ENCODE measurements at places on chromosomes 13 and 19.

DNA sequence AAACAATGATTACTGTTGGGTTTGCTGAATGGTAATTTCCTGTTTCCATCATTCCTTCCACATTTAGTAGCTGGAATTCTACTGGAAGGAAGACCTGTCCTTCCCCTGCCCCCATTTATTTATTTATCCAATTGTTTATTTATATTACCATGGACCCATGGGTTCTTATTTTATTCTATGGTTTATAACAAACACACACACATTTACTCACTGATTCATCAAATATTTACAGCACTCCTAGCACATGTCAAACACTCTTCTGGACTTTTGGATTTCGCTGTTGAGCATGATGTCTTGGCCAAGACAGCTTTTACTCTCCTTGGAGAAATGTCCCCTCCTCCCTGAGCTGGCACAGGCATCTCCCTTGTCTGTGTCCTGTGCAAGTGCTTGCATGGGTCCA is 227.8 kb upstream of the MAB21L1 start:
- no peak for DNase-seq

DNA sequence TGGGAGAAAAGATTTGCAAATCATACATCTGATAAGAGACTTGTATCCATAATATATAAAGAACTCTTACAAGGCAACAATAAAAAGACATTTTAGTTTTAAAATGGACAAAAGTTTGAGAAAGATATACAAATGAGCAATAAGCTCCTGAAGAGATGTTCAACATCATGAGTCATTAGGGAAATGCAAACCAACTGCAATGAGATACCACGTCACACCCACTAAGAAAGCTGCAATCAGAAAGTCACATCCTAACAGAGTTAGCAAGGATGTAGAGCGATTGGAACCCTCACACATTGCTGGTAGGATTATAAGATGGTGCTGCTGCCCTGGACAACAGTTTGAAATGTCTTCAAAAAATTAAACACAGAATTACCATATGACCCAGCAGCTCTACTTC is 50.3 kb downstream of the GSX1 start:
- no peak for DNase-seq

GRCh38 chr13:72565893-72566292 is 161.5 kb downstream of the MZT1 start:
- DNase-seq, result no peak

DNA sequence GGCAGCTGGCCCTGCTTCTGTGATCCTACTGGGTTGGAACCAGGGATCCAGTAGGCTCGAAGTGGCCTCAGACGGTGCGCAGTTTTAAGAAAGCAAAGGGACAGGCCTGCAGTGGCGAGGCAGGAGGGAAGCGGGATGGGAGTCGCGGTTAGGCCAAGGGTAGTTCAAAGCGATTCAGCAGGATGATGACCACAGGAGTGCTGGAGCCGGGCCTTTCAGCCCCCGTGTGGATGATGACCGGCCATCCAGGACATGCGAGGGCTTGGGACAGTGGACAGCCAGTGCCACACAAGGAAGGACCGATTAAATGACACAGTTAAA is 854 bp downstream of the RNASEH2B start:
- no peak for DNase-seq

DNA sequence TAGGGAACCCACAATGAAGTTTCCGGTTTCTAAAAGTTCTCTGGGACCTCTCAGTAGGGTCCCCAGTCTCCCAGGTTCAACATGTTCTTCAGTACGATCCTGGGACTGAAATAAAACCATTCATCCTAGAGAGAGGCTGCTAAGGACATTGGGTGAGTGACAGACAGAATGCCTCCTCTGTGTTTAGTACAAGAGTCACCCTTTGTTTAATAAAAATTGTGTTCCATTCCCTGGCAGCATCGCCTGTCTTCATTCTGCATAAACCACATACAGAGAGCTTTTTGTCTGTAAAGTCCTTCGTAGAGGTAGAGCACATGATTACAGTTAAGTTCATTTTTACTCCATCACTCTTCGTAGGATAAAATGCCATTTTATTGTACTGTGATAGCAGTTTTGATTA is 95.3 kb upstream of the GPR12 start:
- DNase-seq, result no peak

DNA sequence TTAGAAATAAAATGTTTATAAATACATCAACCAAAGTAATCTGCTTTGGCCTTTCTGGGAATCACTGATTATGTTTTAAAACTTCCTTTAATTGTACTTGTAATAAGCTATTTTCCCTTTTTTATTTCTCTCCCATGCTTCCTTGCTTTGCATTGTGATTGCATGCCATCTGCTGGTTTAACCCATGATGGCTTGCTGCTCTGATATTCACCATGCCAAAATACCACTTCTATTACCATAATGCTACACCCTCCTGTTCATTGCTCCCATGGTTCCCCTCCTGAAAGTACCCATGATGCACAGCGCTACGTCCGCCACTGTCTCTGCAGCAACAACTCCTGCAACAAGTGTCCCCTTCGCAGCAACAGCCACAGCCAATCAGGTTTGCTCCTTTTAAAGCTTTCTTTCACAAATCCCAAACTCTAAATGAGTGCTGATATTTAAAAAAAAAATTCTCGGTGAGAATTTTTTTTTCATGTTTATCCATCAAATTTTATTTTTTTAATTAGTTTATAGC is 67.7 kb upstream of the RAP2A start:
- no peak for DNase-seq

DNA sequence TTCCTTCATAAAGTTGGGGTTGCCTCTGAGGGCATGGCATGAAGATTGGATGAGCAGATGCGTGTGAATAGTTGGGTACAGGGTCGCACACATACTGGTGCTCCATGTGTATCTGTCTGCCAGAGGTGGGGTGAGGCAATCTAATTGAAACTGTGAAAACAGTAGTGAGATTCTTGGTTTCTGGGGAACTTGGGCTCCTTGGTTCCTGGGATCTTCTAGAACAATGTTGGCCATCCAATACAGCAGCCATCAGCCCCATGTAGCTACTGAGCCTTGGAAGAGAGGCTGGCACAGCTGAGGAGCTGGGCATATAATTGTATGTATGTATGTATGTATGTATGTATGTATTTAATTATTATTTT is 616 bp downstream of the FCHO1 start:
- no peak for DNase-seq

DNA sequence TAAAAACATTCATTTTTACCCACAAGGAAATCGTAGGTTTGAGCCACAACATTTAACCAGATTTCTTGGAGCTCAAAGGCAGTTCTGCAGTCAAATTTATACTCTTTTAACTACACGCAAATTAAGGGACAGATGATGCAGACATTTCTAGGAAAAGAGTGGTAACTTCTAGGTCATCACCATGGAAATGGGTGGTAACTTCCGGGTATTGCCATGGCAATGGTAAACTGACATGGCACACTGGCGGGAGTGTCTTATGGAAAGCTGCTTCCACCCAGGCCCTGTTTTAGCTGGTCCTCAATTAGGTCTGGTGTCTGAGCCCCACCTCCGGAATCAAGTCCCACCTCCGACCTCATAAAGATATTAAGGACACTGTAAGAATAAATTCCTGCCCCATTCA is 10.4 kb upstream of the LYPD5 start:
- DNase-seq, result no peak

- DNase-seq, result no peak
Measured at GRCh38 chr19:41172297-41173164, 20.5 kb upstream of the CYP2S1 start.

DNA sequence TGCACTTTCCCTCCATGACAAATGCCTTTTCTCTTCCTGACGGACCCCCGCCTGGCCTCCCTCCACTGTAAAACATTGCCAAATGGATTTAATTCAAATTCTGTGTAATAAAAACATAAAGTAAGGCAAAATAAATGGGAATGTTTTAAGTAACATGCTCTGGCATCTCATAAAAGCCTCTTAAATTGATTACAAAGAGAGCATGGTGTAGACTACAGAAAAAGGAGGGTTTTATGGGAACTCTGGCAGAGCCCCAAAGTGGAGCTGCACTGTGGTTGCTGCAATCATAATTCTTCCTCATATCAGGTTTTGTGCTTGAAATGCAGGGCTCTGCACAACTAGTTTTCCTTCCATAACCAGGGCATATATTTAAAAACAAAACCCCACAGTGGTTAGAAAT is 44.3 kb upstream of the SIAH3 start:
- DNase-seq, result no peak

- DNase-seq, result peak; percentile 21
Measured at GRCh38 chr19:48043675-48044258, at the start of gene CABP5. Gene CABP5 (minus strand): TSS chr19:48044079. CDS start chr19:48043922, 157 bp downstream.

DNA sequence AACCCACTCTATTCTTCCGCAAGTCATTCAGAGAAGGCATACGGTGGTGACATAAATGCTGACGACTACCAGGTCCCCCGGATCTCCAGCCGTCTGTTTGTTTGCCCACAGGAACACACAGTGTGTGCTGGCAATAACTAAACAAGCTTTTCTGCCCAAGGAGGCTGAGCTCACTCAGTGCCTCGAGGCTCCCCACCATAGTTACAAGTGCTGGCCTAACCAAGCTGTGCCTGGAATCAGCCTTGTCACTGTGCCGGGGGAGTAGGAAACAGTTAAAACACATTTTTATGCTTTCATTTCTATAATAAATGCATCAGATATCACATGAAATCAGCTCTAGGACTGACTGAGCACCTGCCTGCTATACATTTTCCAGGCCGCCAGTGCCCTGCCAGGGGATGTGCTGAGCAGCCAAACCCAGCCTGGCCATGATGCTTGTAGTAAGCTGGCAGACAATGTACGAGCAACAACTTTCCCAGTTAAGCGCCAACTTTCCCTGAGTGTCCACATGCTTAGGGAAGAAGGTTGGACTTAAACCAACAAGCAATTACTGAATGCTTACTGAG is 28.1 kb downstream of the BRD4 start:
- DNase-seq, result no peak

GRCh38 chr19:48777720-48778119 is 22.4 kb downstream of the FGF21 start:
- DNase-seq, result no peak

DNA sequence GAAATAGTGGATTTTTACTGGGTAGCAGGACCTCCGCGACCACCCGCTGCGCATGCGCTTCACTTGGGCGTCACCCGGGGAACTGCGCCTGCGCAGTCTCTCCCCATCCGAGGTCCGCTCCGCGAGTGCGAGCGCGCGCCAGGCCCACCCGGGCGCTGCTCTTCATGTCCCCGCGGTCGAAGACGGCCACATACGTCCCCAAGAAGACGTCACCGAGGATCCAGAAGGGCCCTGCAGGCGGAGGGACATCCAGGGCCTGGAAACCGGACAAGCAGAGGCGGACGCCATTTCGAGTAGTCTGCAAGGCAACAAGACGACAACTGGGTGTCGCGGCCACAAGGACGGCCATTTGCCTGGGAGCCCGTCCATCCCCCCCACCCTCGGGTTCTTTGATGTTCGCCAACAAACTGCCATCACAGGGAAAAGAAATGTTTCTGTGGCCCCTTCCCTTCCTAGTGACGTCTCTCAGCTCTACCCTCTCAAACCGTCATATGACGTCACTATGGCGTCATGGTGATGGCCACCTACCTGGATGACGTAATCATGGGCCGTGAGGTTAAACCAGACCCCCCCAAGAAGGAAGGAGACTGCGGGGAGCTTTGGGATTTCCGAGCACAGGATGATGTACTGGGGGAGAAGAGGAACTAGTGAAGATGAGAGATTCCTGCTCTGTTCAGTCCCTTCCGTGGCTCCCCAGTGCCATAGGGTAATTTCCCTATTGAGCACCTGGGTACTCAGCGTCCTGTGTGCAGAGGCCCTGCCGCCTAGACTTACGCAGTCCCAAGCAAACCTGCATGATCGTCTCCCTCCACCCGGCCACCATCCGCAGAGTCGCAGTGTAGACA is 6.7 kb downstream of the NAPSA start:
- peak; percentile 97 for DNase-seq

DNA sequence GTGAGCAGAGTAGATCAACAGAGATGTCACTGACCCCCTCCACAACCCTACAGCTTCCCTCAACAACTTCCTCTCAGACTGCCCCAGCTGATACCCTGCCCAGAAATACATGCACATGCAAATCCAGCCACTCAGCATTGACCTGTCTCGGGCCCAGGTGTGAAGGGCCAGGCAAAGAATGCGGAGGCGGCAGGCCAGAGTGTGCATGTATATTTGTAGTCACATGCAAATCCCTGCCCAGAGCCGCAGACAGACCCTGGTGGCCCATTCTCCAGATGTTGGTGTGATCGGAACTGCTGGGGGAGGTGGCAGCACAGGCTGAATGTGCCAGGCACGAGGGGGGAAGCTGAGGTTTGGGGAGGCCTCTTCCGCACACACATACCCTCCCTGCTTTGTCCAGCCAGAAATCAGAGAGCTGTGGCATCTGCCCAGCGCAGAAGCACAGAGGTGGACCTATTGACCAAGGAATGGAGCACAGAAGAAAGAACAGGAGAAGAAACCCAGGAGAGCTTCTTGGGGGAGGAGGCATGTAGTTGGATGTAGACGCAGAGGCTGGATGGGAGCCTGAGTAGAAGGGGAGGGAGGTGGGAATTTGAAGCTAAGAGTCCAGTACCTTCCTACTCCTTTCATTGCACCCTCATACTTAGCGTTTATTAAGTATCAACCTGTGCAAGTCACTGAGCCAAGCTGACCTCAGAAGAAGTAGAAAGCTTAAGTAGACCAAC is 14.4 kb downstream of the MEF2B start:
- DNase-seq, result no peak

- no peak for DNase-seq
Measured at GRCh38 chr13:108375772-108376171, 106.3 kb downstream of the TNFSF13B start.

- DNase-seq, result no peak
Measured at GRCh38 chr19:52214241-52214640, 24.4 kb downstream of the PPP2R1A start.

DNA sequence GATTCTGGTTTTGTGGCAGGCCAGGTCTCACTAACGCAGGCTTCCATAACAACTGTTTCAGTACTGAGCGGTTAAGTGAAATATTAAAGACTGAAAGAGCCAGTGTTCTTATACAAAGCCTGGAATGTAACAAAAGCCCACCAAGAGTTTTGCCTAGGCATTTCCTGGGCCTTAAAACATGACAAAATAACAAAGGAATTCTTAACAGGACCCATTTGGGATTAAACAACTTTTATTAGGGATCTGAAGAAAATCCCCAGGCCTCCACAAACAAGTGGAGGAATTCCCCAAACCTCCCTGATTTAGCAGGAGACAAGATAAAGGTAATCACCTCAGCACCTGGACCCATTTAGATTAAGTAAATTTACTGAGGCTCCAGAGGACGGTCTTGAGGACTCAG is 799.7 kb upstream of the SPRY2 start:
- no peak for DNase-seq

DNA sequence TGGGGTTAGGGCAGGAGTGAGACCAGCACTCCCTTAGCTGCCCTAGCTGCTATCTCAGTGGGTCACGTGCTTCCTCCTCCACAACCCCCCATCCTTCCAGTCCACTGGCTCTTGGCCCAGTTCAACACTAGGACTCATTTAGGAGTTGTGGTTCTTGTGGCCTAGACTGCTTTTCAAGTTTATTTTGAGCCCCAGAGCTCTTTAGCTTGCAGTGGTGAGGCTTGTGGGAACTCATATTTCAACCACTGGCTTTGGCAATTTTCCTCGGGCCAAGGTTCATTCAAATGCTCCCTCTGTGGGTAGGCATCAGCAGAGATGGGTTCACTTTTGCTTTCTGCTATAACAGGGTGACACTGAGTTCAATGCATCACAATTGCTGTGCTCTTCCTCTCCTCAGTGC is 436.2 kb upstream of the SLITRK5 start:
- no peak for DNase-seq

- DNase-seq, result no peak
Measured at GRCh38 chr19:1093811-1094553, 1.2 kb downstream of the POLR2E start.

Data from K562 (cell line).